ENCODE measurements at places on chromosomes 12 and 14.

GRCh38 chr14:58272588-58273372 lies 25.6 kb upstream of the ARID4A start:
- no peak for DNase-seq

- no peak for DNase-seq
Observed at GRCh38 chr12:1993341-1993740, 10.9 kb downstream of the DCP1B start.

DNA sequence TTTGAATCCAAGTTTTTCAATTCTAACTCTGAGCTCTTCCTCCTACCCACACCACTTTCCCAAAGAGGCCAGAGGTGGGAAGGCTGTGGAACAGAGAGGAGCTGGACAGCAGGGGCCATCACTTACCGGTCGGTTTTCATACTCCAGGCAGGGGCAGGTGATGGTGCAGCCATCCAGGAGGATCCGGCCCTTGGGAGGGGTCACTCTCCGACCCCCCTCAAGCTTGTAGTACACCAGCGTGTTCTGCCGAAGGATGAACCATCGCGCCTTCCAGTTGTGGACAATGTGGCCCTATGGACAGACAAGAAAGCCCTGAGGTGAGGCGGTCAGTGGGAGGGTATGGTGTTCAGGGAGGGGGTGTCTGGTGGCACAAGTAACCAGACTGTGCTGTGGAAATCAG lies 14.4 kb downstream of the PLEK2 start:
- DNase-seq: no peak

GRCh38 chr12:63787306-63787705 lies 7.6 kb downstream of the RXYLT1 start:
- DNase-seq: no peak

- no peak for DNase-seq
Observed at GRCh38 chr12:47396902-47397663, 308.7 kb downstream of the RPAP3 start.

- DNase-seq: no peak
Observed at GRCh38 chr14:70086685-70087379, 101.9 kb downstream of the SLC8A3 start.

GRCh38 chr12:120474616-120474960 lies 5.0 kb upstream of the SRSF9 start:
- DNase-seq: no peak

DNA sequence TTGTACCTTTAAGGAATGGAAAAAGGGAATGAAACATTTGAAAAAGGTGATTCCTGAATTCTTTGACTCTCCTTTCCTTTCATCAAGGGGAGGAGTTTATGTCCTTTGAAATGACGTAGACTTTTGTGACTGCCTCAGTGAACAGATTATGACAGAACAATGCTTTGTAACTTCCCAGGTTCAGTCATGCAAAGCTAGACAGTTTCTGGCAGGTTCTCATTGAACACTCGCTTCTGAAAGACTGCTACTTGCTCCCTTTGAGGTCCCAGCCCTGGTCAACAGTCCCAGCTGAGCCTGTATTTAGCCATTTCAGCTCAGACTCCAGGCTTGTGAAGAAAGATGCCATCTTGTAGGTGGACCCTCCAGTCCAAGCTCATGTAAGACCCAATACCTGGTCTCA lies 1178.9 kb downstream of the BCL11B start:
- no peak for DNase-seq

DNA sequence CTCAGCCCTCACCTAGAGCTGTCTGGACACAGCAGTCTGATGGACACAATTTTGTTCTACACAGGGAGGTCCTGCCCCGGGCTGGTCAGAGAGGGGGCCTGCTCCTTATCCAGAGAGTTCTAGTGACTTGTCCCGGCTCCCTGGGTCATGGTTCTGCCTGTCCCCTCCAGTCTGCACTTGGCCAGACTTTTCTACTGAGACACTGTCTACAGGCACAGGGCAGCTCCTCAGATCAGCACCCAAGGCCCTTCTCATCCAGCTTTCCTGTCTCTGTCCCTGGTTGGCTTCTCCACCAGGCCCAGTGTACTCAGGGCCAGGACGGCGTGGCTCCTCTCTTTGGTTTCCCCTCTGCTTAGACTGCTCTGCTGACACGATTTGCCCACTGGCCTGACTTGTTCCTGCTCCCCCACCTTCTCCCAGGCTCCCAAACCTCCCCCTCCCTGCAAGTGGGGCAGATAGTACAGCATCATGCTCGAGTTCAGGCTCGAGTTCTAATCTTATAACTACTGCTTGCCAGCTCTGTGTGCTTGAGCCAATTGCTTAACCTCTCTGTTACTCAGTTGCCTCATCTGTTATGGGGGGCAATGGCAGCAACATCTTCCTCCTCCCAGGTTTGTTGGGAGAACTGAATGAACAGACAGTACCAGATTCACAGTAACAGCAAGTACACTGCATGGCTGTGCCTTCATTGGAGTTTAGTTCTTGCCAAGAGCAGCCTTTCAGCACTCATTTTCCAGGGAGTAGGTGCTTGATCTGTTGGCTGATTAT lies 22.0 kb upstream of the COL2A1 start:
- no peak for DNase-seq

DNA sequence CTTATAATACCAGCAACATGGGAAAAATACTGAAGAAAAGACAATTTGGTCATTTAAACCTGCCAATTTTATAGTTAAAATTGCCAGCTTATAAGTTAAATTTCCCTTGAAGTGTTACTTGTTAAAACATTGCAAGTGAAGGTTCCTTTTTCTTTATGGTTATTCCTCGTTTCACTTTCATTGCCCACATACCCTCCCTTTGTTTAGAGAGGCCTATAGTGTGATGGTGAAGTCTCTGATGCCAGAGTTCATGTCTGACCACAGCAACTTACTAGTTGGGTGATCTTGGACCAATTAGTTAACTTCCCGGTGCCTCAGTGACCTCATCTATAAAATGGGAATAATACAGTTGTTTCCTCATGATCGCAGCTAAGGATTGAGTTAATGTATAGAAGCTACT lies 173.5 kb downstream of the ANO6 start:
- DNase-seq: no peak

DNA sequence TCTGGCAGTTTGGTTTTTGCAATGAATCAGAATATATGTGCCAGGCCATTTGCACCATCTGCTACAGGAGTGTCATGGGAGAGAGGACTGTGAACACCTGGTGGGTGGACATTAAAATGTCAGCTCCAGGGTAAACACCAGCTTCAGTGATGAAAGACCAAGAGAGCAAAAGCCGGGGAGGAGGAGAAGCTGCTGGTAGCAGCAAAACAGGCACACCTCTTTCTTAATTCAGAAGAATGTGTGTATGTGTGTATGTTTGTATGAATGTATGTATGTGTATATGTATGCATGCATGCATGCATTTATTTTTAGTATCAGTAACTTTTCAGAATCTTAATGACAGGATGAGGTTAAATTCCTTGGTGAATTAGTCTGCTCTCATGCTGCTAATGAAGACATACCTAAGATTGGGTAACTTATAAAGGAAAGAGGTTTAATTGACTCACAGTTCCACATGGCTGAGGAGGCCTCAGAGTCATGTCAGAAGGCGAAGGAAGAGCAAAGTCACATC lies 357.4 kb upstream of the PRICKLE1 start:
- no peak for DNase-seq

DNA sequence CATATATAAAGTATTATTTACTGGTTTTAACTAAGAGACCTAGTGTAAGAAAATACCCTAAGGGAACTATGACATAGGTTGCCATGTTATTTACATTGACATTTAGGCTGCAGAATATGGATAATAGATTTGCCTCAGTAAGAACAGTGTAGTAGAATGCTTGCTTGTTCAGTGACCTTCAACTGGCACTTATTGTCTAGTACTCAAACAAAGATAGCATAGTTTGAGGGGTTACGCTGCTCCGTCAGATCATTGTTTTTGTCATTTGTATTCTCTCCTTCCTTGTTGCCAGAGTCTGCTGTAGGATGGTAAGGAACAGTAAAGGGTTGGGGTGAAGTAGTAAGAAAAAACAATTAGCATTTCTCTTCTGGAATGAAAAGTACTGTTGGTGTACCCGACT lies 33.2 kb downstream of the TOGARAM1 start:
- no peak for DNase-seq

- peak; percentile 70 for DNase-seq
Observed at GRCh38 chr12:93109551-93110203, 180.6 kb upstream of the EEA1 start.

DNA sequence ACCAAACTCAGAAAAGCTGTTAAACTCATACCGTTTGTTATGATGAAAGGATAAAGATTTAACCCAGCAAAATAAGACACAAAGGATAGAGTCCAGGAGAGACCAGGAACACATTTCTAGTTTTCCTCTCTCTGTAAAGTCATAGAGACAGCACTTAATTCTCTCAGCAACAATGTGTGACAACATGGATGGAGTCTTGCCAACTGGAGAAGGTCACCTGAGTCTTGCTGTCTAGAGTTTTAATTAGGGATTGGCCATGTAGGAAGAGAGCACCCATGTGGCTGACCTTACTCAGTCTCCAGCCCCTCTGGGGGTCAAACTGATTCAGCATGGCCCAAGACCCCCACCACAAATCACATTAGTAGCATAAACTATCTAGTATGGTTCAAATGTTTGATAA lies 151.0 kb upstream of the ATF7IP start:
- DNase-seq: no peak

DNA sequence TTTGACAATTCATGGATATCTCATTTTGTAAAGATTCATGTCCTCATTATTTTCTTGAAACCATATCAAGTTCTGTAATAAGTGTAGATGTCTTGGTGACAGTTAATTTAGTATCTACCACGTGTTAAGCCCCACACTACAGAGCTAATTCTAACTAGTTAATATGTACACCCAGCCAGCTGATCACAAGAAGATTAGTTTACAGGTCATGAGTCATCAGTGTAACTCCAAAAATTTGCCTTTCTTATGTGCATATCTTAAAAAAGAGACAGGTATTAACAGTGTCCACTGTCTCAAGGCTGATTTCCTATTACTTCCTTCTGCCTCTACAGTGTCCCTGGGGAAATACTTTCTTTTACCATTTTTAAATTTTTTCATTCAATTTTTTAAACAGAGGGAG lies 13.3 kb upstream of the YBX3 start:
- no peak for DNase-seq

DNA sequence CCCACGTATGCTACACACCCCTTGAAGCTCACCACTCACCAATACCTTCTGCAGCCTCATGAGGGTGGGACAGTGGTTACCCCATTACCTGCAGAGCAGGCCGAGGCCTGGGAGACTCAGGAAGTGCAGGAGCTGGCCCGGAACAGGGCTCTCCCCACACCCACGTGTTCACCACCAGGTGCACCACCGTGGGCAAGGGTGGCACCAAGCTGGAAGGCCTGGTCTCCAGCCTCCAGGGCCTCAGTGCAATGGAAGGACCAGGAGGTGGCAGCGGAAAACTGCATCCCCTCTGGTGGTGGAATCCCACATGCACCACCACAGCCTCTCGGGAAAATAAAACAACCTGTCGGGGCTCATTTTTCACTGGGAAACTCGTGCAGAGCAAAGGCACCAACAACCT lies 36.4 kb downstream of the ITPK1 start:
- no peak for DNase-seq

GRCh38 chr12:6277982-6278438 lies 32.5 kb upstream of the PLEKHG6 start:
- no peak for DNase-seq

DNA sequence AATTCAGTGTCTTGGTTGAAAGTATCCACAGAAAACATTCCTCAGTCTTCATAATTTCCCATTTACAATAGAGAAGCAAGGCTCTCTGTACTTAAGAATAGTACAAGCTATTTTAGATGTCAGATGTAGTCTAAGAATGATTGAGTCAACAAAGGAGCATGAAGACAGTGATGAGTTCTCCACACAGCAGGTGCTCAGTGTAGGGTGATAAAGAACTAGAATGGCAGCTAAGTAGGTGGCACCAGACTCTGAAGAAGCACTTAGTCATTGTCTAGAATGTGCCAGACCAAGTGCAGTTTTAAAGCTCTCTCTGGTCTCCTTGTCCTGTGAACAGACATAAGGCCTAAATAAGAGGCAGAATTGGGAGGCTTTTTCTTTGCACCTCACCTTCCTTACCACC lies 504.6 kb downstream of the NRXN3 start:
- no peak for DNase-seq

GRCh38 chr14:69770559-69770958 lies 3.6 kb downstream of the SRSF5 start:
- no peak for DNase-seq

- DNase-seq: no peak
Observed at GRCh38 chr12:111221062-111222026, 147.6 kb downstream of the PHETA1 start.

- no peak for DNase-seq
Observed at GRCh38 chr12:7758766-7759140, 6.3 kb upstream of the NANOGNB start.

GRCh38 chr12:114682785-114683708 lies 928 bp downstream of the TBX3 start:
- DNase-seq: peak; percentile 64

DNA sequence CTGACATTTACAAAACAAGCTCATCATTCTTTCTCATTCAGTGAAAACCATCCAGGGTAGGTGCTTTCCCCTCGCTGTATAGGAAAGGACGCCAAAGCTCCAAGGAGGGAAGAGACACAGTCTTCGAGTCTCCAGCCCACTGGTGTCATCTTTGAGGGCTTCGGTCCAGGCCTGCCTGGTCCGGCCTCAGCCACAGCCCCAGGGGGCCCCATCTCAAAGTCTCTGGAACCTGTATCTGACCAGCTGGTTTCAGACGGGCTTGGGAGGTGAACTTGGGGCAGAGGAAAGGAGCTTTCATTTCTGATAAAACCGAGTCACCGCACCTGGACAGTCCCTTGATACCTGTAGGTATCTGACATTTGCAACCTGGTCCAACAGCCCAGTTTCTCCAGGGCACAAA lies 229.5 kb upstream of the RTL1 start:
- no peak for DNase-seq

- DNase-seq: no peak
Observed at GRCh38 chr14:38731962-38732361, 371.1 kb downstream of the SEC23A start.

GRCh38 chr12:102685841-102686240 lies 205.5 kb upstream of the IGF1 start:
- no peak for DNase-seq

DNA sequence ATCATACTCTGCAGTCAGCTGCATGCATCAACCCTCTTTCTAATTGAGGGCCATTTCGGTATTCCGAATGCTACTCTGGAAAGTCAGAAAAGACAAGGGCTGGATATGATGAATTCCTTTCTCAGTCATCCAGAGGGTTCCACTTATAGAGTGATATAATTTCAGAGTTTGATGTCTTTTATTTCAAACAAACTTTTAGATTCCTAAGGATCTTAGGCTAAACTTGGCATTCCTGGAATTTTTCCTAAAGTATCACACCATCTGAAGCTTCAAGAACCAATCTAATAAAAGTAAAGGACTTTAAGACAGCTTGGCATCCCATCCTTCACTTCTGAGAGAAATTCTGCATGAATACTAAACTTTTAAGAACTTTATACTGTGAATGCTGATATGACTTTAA lies 69.3 kb upstream of the KCNJ8 start:
- DNase-seq: no peak

All from kidney (tissue), 22 donors.